ENCODE measurements at places on chromosomes 3 and 15. TPM values are rescaled to one million over a fixed set of nuclear protein-coding genes. Genes with fewer than 3 reads are reported as not detected.

OR5K2 gene
- not detected for total RNA-seq

GP5 gene
- not detected for total RNA-seq

PARP3 gene
- 18.8 TPM for total RNA-seq

SLC28A1 gene
- not detected for total RNA-seq

ARRDC4 gene
- 31.0 TPM for total RNA-seq

C3orf49 gene
- total RNA-seq, result not detected

GNAT1 gene
- not detected for total RNA-seq

CFAP100 gene
- not detected for total RNA-seq

CCR2 gene
- 7.9 TPM for total RNA-seq

GOLGA6L10 gene
- 2.9 TPM for total RNA-seq

MOBP gene
- total RNA-seq, result not detected

GP9 gene
- not detected for total RNA-seq

OR4F15 gene
- total RNA-seq, result not detected

GPR149 gene
- not detected for total RNA-seq

RAB7A gene
- total RNA-seq, result 45.7 TPM

NMB gene
- 6.3 TPM for total RNA-seq

CHRFAM7A gene
- 3.1 TPM for total RNA-seq

LRTM1 gene
- not detected for total RNA-seq

PRR20G gene
- not detected for total RNA-seq

ERC2 gene
- 4.0 TPM for total RNA-seq

IP6K1 gene
- total RNA-seq, result 19.8 TPM

GOLGA8G gene
- total RNA-seq, result not detected

SH2D7 gene
- total RNA-seq, result not detected

IL17RE gene
- total RNA-seq, result 10.9 TPM

UTS2B gene
- total RNA-seq, result not detected

PLSCR2 gene
- total RNA-seq, result not detected

ACTC1 gene
- 1.6 TPM for total RNA-seq

NOX5 gene
- 0.26 TPM for total RNA-seq

LMAN1L gene
- total RNA-seq, result not detected

HCLS1 gene
- 12.2 TPM for total RNA-seq

AMIGO3 gene
- 2.1 TPM for total RNA-seq

Data from body of pancreas (tissue), 4 donors.